ENCODE measurements at places on chromosomes 4 and X.
A peak's percentile ranks its signal among the peaks of the same experiment; 100 is the strongest.

DNA sequence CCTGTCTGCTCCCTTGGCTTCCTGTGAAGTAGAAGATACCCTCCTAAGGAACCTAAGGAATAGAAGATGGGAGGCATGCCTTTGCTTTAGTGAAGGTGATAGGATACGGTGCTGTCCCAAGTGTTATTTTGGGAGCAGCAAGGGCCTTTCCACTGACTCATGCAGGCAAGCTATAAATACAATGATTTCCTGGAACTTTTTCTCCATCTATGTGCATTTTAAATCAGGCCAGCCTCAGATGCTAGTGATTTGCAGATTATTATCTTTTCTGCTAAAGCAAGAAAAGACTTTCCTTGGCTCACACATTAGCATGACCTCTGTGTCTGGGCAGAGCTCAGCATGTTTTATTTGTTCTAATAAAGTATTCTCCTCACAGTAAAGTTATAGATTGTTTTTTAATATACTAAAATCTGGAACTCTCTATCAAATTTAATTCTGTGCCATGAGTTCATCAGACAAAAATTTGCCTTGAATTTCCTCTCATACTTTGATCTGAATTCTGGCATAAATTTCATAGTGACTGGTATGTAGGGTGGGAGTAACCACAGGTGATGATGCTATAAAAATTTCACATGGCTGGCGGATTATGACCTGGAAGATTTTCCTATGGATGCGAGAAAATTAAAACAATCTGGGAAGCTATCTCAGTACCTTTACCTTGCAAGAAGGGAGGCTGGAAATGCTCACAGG, 131.7 kb downstream of the REPS2 start:
- no peak for DNase-seq

GRCh38 chr4:60913002-60913401, 287.1 kb upstream of the ADGRL3 start:
- no peak for DNase-seq

DNA sequence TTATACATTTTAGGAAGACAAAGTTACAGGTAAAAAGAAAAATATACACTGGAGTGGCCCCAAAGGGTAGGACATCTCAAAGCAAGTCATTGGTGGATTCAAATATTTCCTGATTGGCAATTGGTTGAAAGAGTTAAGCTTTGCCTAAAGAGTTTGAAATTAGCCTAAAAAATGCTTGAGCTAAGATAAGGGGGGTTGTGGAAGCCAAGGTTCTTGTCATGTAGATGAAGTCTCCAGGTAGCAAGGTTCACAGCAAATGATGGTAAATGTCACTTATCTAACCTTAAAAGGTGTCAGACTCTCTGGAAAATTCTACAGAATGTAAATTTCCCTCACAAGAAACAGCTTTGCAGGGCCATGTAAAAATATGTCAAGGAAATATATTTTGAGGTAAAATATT, 596.7 kb downstream of the FAT4 start:
- DNase-seq, result no peak

DNA sequence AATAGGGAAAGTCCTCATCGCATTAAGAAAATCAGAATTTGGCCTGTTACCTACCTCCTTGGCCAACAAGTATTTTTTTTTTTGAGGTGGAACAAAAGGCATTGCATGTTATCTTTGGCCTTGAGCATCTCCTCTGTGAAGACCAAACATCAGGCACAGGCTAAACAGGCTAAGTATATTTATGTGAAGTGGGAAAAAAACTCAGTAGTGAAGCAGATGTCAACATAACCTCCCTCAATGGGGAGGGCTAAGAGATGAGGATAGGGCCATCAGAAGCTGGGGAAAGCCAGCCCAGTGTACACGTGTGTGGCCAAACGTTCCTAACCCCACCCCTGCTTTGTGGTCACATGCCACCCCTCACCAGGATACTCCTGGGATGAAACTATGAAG, 102.5 kb downstream of the FNIP2 start:
- DNase-seq, result no peak

GRCh38 chrX:100447655-100448397, 37.8 kb upstream of the PCDH19 start:
- DNase-seq, result peak; percentile 20

DNA sequence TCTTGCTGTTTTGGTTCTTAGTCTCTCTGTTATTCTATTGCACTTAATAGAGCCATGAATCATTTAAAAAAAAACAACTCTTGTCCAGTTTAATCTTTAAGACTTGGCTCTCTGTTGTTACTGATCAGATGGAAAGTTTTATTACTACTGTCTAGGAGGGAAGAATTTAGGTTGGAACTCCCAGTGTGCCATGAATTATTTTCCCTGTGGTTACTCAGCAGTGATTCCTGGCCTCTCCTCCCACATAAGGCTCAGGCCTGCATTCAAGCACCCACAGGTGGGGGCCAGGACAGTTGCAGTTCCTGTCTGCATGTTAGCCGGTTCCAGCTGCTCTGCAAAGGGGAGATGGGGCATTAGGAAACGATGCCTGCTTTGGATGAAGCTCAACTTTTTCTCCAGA, 29.8 kb upstream of the ESX1 start:
- DNase-seq, result no peak

GRCh38 chrX:49244207-49244606, 8.9 kb downstream of the CCDC22 start:
- DNase-seq, result no peak
